ENCODE measurements at places on chromosomes 3 and 15.
A peak's percentile ranks its signal among the peaks of the same experiment; 100 is the strongest.

- DNase-seq = no peak
Measured at GRCh38 chr3:4996223-4996765, 17.1 kb downstream of the BHLHE40 start.

GRCh38 chr15:63172851-63173451, 15.7 kb upstream of the RPS27L start:
- DNase-seq = no peak

- no peak for DNase-seq
Measured at GRCh38 chr3:195059006-195059350, 212.0 kb downstream of the XXYLT1 start.

DNA sequence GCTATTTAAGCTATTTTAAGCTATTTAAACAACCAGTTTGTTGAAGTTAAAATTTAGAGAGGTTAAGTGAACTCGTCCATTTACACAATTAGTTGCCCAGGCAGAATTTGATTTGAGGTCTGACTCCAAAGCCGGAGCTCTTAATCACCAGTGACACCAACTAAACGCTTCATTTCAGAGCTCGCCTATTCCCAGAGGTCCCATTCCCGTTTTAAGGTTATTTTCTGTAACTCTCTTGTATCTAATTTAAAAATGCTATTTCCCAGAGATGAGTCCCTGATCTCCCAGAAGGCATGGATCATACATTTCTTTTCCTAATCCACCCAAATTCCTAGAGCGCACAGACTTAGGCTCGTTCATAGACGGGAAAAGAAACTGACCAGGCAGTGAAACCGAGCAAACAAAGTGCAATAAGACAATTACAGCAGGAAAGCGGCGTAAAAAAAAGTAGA, 904 bp upstream of the MCTP2 start:
- DNase-seq = no peak

DNA sequence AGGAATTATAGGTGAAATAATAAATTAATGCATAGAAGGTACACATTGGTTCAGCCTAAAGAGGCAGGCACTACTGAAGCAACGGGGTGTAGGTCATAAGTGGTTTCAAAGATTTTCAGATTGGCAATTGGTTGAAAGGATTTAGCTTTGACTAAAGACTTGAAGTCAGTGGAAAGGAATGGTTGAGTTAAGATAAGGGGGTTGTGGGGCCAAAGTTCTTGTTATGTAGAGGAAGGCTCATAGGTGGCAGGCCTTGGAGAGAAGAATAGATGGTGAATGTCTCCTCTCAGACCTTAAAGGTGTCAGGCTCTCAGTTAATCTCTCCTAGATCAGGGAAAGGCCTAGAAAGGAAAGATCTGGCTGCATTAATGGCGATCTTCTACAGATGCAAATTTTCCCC, 209.8 kb downstream of the ATP10A start:
- DNase-seq = no peak

- no peak for DNase-seq
Measured at GRCh38 chr3:77562089-77562488, 522.2 kb downstream of the ROBO2 start.

DNA sequence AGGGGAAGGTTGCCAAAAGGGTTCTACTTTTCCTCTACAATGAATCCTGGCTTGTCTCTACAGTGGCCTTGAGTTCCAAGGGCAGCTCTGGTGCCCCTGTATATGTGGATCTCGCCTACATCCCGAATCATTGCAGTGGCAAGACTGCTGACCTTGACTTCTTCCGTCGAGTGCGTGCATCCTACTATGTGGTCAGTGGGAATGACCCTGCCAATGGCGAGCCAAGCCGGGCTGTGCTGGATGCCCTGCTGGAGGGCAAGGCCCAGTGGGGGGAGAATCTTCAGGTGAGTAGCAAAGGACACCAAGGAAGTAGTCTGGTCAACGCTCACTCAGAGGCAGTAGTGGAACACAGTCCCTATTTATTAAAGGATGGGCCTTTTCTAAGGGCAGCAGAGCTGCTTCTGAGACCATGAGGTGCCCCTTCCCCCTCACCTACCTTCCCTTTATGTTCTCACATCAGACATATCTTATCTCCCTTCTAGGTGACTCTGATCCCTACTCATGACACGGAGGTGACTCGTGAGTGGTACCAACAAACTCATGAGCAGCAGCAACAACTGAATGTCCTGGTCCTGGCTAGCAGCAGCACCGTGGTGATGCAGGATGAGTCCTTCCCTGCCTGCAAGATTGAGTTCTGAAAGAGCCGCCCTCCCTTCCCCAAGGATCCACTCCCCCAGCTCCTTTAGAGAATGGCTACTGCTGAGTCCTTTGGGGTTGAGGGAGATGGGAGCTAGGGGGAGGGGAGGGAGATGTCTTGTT, 12.4 kb downstream of the MAP1A start:
- no peak for DNase-seq

GRCh38 chr3:178440043-178440442, 96.2 kb upstream of the KCNMB2 start:
- DNase-seq = no peak

DNA sequence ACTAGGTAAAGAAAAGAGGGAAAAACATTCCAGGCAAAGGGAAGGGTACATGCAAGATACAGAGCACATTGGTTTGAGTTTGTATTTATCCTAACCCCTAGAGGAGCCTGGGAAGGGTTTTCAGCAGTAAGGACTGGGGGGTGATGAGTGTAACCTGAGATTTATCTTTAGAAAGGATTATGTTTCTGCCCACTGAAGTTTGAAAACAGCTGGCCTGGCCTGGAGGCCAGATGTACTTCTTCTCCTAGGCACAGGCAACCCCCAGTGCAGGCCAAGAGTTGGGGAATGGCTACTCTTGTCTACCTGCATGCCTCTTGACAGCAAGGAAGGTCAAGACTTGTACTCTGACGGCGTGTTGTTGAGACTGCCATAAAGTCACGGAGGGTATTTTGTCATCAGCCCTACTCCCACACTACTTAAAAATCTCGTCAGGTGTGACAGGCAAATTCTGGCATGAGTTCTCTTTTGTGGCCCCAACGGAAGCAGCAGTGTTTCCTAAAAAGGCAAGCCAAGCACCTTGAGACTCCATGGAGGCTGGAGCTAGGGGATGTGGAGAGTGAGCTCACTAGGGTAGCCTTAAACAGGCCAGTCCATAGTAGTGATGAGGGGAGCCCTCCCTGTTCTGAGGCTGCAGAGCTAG, 241.5 kb upstream of the WNT5A start:
- DNase-seq = no peak

DNA sequence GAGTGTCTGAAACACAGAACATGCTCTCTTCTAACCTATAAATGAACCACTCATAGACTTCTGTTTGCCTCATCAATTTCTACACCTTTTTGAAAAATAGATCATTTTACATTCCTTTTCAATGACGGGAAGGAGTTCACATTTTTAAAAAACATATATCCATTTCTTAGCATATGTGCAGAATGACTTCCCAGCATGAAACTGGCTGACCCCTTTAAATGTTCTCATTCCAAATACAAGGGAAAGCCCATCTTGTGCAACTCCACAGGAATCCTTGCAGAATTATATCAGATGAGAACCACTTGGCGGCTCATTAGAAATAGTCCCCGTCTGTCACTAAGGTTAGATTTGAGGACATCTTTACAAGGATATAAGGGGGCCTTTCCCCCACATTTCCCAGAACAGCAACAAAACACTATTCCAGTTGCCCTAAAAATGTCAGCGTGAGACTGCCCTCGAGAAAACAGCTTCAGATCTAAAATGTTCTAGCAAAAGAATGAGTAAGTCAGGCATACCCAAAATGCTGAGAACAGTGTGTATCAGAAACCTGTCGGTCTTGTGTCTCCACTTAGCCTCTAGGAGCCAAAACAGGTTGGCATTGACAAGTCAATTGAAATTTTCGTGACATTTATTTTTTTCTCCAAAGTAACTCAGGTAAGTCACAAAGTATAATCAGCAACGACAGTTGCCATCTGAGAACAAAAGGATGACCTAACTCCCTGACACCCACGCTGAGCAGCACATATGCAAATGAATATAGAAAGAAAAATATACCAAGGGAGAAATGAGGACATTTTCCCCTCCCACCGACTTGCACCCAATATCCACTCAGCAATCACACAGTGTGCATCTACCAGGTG, 63.1 kb downstream of the FOXP1 start:
- no peak for DNase-seq

DNA sequence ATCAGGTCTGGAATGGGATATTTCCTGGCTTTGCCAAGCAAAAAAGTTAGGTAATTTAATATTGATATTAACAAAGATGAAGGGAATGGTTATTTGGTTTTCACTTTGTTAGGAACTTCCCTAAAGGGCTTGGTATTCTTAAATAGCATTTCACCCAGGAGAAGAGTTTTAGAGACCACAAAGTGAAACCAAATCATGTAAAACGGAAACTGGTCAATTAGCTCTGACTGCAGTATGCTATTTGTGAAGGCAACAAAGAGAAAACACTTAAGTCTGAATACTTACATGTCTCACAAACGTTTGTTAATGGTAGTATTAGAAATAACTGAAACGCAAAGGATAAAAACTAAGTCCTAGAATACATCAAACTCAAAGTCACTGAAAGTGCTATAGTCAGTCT, 32.4 kb upstream of the SETMAR start:
- DNase-seq = no peak

DNA sequence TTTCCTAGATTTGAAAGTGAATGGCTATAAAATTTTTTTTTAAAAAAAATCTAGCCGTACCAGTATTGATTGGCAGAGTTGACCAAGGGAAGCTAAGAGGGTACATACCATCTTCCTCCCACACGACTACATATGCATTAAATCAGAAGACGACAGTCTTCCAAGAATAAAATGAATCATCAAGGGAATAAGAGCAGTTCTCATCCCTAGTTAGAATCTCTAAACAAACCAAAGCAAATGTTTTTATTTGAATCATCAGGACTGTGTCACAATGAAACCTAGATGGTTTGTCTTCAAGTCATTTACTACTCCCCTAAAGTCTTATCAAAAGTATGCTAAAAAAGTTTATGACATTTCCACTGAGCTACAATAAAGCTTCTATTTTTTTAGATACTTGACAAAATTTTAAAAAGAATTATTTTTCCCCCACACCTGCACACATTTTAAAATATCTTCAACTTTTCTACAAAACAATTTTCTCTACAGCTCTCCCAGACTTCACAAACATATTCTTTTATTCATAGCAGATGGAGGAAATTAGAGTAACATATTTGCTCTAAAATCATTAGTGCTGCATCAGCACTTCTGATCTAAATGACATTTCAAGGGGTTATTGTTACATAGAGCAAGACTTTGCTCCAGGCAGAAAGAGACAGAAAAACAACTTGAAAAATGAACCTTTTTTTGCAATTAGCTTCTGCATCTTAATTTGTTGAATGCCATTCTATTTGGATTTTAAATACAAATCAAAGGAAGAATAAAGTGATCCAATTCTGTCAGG, 547.1 kb downstream of the FHIT start:
- no peak for DNase-seq

DNA sequence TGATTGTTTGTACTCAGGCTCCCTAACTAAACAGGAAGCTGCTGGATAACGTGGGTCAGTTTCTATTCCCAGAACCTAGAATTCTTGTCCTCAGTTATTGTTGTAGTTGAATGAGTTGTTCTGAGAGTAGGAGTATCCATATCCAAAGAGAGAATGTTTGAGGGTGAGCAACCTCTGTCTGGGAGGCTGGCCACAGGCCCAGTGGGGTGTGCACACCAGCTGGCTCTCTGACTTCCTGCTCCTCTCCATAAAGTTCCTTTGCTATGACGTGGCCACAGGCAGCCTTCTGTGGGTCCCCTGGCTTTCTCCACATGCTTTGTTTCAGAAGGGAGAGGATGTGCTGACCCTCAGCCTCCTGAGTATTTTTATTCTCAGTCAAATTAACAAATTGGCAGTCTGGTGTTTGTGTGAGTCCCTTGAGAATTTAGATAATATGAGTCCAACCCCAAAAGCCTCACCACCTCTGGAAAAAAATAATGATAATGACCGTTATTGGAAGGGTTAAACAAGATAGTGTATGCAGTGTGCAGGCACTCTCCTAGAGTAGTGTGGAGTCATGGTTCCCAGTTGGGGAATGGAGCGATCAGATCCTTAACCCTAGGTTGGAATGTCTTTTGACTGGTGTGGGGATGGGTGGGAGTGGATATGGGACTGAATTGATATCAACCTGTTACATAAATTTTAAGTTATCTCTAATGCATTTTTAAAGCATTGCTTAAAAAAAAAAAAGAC, 47.6 kb upstream of the MED12L start:
- peak; percentile 78 for DNase-seq

- DNase-seq = no peak
Measured at GRCh38 chr3:15342945-15343344, 10.6 kb upstream of the SH3BP5 start.

GRCh38 chr15:74828835-74829234, 2.4 kb downstream of the CPLX3 start:
- DNase-seq = peak; percentile 49

GRCh38 chr15:56468401-56468800, 3.5 kb upstream of the MNS1 start:
- no peak for DNase-seq

DNA sequence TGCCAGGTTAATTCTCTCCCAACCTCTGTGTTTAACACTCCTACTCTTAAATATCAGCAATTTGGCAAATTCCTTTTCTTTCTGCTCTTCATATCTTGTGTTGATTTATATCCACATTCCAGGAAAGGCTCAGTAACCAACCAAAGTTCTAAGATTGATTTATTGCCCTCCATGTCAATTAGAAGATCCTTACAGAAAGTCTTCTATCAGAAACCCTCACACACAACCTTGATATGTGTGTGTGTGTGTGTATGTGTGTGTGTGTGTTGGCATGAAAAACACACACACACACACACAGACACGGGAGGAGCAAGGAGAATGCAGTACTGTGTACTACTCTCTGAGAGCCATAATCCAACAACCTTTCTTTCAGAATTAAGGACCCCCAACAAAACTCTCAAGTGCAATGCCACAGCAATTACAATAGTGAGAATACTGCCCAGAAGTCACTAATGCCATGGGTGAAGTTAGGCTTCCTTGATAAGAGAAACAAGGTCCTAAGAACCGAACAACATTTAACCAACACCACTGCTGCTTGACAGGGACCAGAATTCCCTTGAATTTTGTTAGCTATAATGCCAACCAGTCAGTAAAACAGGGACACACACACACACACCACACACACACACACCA, 1.1 kb downstream of the LSAMP start:
- DNase-seq = no peak

DNA sequence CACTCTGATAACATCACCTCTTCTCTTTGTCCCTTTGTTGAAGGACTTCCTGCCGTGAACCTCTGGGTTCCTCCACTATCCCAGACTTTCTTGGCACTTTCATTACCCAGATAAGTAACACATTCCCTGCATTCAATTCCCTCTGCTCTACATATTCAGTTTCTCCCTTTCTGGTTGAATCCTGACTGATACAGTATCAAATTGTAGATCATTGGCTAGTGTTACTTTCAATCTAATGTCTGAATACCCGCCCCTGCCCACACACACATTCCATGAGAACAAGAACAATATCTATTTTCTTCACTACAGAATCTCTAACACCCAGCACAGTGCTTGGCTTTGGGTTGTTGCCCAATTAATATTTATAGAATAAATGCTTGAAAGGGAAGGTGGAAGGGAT, 163.5 kb downstream of the ABHD5 start:
- DNase-seq = no peak
